GM13976 (cell line): ENCODE measurements at places on chromosomes 11 and 22.

DNA sequence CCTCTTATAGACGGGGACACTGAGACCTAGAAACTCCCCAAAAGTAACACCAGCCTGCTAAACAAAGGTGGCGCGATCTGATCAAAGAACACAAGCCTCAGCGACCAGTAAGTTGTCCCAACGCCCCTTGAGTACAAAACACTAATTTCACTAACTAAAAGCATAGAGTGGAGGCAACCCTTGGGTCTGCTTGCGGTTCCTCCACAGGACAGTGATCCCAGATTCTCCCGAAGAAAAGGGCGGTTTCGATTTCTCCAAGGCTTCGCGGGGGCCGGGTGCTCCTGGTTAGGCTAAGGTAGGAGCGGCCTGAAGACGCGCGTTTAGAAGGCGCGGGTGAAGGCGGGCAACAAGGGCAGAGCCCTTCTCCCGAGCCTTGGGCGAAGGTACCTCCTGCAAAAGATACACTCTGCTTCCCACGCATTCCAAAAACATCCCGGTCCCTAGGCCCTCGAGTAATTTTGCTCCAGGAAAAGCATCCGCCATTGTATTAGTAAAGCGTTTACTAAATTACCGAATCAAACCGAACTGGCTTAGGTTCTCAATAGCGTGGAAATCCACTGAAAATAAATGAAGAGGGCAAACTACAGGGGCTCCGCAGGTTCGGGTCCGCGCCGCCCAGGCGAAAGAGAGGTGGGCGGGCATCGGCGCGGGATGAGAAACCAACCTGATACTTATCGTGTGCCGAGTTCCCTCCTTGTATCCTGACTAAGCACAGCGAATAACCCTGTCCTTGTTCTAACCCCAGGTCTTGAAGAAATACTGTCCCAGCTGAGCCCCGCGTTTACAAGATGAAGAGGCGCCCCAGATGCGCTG is 2.0 kb downstream of the WT1 start:
- DNase-seq, result no peak

DNA sequence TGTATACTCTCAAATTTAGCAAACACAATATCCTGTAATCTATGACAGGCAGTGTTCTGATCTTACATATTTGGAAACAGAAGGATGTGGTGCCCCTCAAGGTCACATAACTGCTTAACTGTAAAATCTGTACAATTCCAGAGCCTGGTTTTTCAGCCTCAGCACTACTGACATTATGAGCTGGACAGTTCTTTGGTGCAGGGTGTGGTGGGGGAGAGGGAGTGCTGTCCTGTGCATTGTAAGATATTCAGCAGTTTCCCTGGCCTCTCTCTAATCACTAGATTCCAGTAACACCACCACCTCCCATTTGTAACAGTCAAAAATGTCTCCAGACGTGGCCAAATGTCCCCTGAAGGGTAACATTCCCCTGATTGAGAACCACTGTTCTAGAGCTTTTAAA is 1.8 kb upstream of the OR5B21 start:
- no peak for DNase-seq

- no peak for DNase-seq
These were observed 6.6 kb upstream of the OR4B1 start for GRCh38 chr11:48210052-48210451.

DNA sequence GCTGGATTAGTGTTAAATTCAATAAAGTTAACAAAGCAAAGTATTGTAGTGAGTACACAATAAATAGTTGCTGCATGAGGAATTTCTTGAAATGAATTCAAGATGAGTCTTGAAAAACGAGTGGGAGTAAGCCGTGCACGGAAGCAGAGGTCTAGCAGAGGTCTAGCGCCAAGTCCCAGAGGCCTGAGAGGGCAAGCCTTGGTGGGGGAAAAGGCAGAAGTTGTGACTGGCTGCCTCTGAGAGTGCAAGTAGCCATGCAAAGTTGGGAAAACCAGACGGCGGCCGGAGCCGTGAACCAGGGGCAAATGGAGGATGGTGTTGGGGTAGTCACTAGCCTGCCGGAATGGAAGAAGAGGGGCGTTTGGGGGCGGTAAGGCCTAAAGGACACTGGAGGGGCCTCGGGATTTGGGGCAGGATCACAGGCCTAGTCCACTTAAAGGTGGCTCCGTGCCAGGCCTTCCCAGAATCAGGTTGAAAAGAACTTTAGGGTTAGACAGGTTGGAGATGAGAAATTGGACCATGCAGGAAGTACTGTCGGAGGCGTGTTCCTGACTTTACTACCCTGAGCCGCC is 379 bp upstream of the SLC3A2 start:
- DNase-seq, result peak; percentile 74

DNA sequence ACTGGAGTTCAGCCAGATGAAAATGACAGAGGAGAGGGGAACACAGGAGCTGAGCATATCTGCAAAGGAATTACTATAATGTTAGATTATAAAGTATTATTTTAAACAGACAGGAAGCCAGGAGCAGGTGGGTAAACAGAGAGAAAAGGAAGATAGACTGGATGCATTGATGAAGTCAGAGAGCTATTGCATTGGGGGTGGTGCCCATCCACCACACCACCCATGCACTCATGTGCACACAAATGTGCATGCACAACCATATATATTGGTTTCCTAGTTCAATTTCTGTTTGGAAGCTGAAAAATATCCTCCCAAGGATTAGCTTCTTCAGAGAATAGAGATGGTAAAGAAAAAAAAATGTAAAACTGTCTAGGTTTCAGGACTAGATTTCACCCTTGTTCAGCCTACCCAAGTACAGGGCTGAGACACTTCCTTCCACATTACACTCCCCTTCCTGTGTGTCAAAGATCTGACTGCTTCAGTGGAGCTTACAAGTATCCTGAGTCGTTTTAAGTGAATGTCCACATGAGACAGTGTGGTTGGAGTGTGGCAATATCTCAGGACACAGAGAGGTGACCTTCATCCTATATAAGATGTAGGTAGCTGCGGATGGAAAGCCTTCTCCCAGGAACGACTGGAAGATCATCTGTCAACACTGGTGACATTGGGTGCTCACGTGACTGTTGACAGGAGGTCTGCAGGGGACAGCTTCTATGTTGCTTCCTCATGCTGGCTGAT is 12.2 kb upstream of the SMPD1 start:
- no peak for DNase-seq

GRCh38 chr11:33540946-33541915 is 159.4 kb downstream of the C11orf91 start:
- DNase-seq, result no peak

GRCh38 chr11:118230088-118230487 is 5.3 kb upstream of the JAML start:
- no peak for DNase-seq

- DNase-seq, result peak; percentile 57
These were observed 2.0 kb upstream of the FJX1 start for GRCh38 chr11:35615921-35616900.

DNA sequence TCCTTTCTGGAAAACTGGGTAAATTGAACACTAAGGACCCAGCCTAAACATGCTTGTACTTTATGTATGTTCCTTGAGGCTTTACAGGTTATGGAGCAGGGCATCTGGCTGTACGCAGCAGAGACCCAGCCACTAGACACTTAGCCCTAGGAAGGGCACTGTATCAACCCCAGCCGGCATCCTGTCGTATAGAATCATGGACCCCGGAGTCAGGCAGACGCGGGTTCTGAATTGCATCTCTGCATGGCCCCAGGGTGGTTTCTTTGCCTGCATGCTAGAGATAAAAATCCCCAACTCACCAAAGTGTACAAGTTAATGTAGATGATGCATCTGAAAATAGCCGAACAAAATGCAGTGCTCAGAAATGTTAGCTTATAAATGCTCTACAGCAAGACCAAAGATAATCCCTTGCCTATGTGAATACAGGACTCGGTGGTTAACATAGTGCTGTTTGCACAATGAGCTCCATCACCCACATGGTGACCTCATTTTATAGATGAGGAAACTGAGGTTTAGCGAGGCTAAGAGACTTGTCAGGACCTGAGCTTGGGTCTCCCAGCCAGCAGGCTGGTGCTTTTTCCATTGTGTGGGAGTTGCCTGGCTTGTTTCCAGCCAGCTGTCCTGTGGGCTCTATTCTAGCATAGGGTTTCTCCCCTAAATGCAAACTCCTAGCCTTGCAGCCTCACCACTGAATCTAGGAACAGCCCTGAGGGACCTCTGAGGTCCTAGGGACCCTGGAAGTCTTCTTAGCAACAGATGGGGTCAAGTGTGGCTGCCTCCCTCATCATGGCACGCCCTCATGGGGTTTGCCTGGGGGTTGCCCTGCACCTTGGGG is 7.3 kb downstream of the CD6 start:
- DNase-seq, result no peak

DNA sequence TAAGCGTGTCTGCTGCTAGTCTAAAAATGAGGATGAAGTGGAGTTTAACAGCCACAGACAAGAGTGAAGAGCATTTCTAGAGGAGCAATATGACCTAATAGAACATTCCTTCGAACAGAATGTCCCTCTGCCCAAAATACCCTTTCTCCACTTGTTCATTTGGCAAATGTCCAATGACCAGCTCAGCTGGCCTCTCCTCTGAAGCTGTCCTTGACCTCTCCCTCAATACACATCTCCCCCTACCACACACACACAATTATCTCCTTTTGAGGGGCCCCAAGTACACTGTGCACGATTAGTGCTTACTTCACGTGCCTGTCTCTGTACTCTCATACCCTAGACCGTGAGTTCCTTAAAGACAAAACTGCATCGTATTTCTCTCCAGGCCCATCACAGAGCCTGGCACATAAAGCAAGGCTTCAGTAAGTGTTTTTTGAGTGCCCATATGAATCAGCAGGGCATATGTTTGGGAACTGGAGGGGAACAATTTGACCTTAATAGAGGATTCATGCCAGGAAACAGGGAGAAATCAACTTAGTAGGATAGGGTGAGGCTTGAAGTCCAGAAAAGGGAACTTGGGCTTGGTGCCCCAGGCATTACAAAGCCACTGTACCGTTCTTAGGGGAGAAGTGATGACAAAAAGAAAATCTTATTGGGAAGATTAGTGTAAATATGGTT is 18.1 kb upstream of the NCAM1 start:
- DNase-seq, result no peak

DNA sequence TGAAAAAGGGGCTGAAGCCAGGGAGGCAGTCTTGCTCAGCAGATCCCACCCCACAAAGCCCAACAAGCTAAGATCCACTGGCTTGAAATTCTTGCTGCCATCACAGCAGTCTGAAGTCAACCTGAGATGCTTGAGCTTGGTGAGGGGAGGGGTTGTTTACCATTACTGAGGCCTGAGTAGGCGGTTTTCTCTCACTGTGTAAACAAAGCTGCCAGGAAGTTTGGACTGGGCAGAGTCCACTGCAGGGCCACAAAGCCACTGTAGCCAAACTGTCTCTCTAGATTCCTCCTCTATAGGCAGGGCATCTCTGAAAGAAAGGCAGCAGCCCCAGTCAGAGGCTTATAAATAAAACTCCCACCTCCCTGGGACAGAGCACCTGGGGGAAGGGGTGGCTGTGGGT is 746.1 kb upstream of the LRRC4C start:
- DNase-seq, result no peak

GRCh38 chr11:29208117-29208516 is 808.7 kb downstream of the KCNA4 start:
- no peak for DNase-seq

- DNase-seq, result no peak
These were observed 58.7 kb downstream of the AHNAK start for GRCh38 chr11:62487738-62488551.

GRCh38 chr11:113850188-113850587 is 25.2 kb downstream of the USP28 start:
- no peak for DNase-seq
